ENCODE measurements at places on chromosomes 4 and X. TPM values are rescaled to one million over a fixed set of nuclear protein-coding genes. Genes with fewer than 3 reads are reported as not detected.

NXF2 gene
- not detected for total RNA-seq

APELA gene
- 135 TPM for total RNA-seq

MAGEE1 gene
- total RNA-seq = 4.2 TPM

NDST4 gene
- not detected for total RNA-seq

COL4A6 gene
- total RNA-seq = 16.7 TPM

GPRASP3 gene
- 5.3 TPM for total RNA-seq

PDLIM3 gene
- total RNA-seq = 12.0 TPM

CLTRN gene
- 1.8 TPM for total RNA-seq

C4orf36 gene
- 1.8 TPM for total RNA-seq

UGT2B17 gene
- not detected for total RNA-seq
